ENCODE measurements at places on chromosomes 3 and 15.

- no peak for DNase-seq
Observed at GRCh38 chr3:48952510-48953118, 34.0 kb downstream of the ARIH2 start.

- DNase-seq, result no peak
Observed at GRCh38 chr3:183629546-183630301, 5.7 kb upstream of the KLHL24 start.

GRCh38 chr15:57675481-57676181, 30.9 kb upstream of the POLR2M start:
- no peak for DNase-seq

GRCh38 chr3:66418475-66418931, 82.3 kb downstream of the LRIG1 start:
- no peak for DNase-seq

- no peak for DNase-seq
Observed at GRCh38 chr3:196216681-196217211, 412 bp downstream of the SLC51A start.

GRCh38 chr15:25932696-25933095, 69.6 kb upstream of the ATP10A start:
- DNase-seq, result no peak

GRCh38 chr3:187062526-187063177, 76.6 kb downstream of the RPL39L start:
- DNase-seq, result no peak

GRCh38 chr15:56454836-56455235, 10.1 kb downstream of the MNS1 start:
- DNase-seq, result no peak

All from stimulated activated effector memory CD8-positive, alpha-beta T cell treated with anti-CD3 and anti-CD28 coated beads, Interleukin-12 subunit alpha, Interleukin-12 subunit beta, amount 100 ng/mL, for 72 hours (primary cell).